ENCODE measurements at places on chromosomes 2 and 18. TPM values are rescaled to one million over a fixed set of nuclear protein-coding genes. Genes with fewer than 3 reads are reported as not detected.

ABHD1 gene
- 0.49 TPM for polyA plus RNA-seq

CHRNA1 gene
- 158 TPM for polyA plus RNA-seq

CD8B2 gene
- 0.04 TPM for polyA plus RNA-seq

NEU2 gene
- not detected for polyA plus RNA-seq

DCDC2C gene
- polyA plus RNA-seq = 0.46 TPM

AQP12B gene
- polyA plus RNA-seq = 1.1 TPM

OTOF gene
- polyA plus RNA-seq = 22.7 TPM

ELOA2 gene
- polyA plus RNA-seq = not detected

SDC1 gene
- polyA plus RNA-seq = 6.0 TPM

TMEM178A gene
- 16.3 TPM for polyA plus RNA-seq

ROCK1 gene
- polyA plus RNA-seq = 33.5 TPM

ARL6IP6 gene
- 36.7 TPM for polyA plus RNA-seq

STK11IP gene
- polyA plus RNA-seq = 17.8 TPM

KIAA2012 gene
- polyA plus RNA-seq = 0.37 TPM

CYS1 gene
- 14.6 TPM for polyA plus RNA-seq

REG3G gene
- polyA plus RNA-seq = not detected

ACADL gene
- polyA plus RNA-seq = 9.6 TPM

ADCYAP1 gene
- 0.34 TPM for polyA plus RNA-seq

ATP8B1 gene
- polyA plus RNA-seq = 3.5 TPM

SCN2A gene
- 0.05 TPM for polyA plus RNA-seq

EVX2 gene
- not detected for polyA plus RNA-seq

ZAP70 gene
- 3.4 TPM for polyA plus RNA-seq

KYNU gene
- polyA plus RNA-seq = 0.67 TPM

SPDYA gene
- 1.2 TPM for polyA plus RNA-seq

FOXI3 gene
- polyA plus RNA-seq = 0.05 TPM

TMEFF2 gene
- polyA plus RNA-seq = 22.9 TPM

EGR4 gene
- not detected for polyA plus RNA-seq

DAW1 gene
- 0.08 TPM for polyA plus RNA-seq

NOTO gene
- not detected for polyA plus RNA-seq

WNT6 gene
- polyA plus RNA-seq = 0.19 TPM

GALR1 gene
- 0.01 TPM for polyA plus RNA-seq

SERPINB10 gene
- 0.27 TPM for polyA plus RNA-seq

ARMC9 gene
- polyA plus RNA-seq = 3.9 TPM

MALL gene
- 6.8 TPM for polyA plus RNA-seq

C2orf66 gene
- polyA plus RNA-seq = 0.14 TPM

NPHP1 gene
- polyA plus RNA-seq = 6.4 TPM

MOGAT1 gene
- polyA plus RNA-seq = not detected

IL18R1 gene
- 0.57 TPM for polyA plus RNA-seq

HOXD11 gene
- not detected for polyA plus RNA-seq

ONECUT2 gene
- polyA plus RNA-seq = 0.04 TPM

PDIA6 gene
- 111 TPM for polyA plus RNA-seq

NEDD4L gene
- 33.6 TPM for polyA plus RNA-seq

RTKN gene
- 50.9 TPM for polyA plus RNA-seq
